ENCODE measurements at places on chromosomes 1 and 21.

DNA sequence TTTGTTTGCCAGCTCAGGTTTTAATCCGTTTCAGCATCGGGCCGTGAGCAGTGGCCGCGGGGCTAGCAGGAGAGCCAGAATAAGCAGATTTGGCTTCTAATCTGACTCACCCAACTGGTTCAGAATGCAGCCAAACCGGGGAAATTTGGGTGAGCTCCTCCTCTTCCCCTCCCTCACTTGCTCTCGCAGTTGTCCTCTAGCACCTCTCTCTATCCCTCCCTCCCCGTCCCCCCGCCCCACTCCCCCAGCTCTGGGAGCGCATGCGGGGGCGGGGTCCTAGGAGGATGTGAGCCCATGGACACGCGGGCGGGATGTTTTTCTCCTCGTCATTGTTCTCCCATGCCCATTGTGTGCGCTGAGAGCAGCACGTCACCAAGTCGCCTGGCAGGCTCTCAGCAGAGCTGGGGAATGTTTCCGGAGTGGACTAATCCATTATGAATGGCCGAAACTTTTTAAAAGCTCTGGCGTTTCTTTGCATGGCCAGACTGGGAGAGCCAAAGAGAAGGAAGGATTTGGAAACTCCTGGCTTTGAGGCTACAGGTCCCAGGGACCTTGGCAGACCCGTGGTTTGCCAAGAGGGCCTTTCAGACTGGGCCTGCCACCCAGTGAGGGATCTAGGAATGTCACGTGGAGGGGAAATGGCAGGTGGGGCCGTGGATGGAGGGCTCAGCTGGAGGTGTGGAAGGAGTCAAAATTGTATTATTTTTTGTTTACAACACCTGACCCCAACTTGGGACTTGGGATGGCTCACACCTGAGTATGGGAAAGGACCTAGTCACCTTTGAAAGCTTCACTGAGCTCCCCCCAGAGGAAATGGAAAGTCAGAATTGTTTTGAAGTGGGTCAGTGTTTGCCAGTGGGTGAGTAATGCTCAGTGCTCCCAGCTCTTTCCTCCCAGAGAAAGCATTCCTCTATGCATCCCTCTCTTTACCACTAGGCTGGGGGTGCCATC, 39.2 kb downstream of the CDK18 start:
- DNase-seq, result peak; percentile 81

- no peak for DNase-seq
Observed at GRCh38 chr1:159935719-159936272, 9.6 kb downstream of the IGSF9 start.

- DNase-seq, result no peak
Observed at GRCh38 chr1:160904783-160905616, 20.0 kb upstream of the ITLN1 start.

DNA sequence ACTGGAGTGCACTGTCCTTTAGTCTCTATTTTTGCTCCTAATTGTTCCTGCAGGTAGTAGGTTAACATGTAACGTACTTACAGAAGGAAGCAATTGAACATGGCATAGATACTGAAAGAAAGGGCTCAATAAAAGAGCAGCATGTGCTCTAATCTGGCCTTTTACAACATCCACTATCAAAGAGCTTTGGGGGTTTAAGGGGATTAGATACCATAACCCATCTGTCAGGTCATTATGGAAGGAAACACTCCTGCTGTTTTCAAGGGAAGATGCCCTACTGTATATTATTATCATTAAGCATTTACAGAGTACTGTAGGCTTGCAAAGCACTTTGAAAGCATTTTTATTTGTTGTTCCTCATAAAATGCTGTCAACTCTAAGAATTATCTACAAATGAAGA, 152.8 kb downstream of the TTLL7 start:
- DNase-seq, result no peak

- no peak for DNase-seq
Observed at GRCh38 chr1:69175053-69175452, 392.7 kb upstream of the LRRC7 start.

DNA sequence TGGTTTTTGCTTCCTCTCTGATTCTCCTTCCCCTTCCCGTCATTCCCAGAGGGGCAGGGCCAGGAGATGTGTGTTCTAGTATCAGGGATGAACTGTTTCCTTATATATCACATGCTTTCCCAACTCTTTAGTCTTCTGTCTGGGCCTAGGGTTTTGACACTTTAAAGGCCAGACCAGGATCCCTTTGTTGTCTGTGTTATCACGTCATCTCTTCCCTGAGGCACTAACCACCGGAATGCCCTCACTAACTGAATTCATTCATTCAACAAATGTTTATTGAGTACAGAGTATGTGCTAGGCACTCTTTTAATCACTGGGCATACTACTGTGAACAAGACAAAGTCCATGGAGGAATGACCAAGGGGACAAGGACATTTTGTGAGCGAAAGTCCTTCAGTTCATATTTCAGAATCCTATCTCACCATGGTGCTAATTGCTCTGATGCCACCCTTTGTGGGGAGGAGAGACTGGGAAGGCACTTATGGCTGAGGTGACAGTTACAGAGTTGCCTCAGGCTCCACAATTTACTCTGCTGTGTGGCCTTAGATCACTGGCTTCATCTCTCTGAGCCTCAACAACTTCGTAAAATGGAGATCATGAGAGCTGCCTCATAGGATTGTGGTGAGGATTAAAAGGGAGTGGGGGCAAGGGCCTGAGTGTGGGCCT, 12.0 kb upstream of the ZNF362 start:
- peak; percentile 67 for DNase-seq

DNA sequence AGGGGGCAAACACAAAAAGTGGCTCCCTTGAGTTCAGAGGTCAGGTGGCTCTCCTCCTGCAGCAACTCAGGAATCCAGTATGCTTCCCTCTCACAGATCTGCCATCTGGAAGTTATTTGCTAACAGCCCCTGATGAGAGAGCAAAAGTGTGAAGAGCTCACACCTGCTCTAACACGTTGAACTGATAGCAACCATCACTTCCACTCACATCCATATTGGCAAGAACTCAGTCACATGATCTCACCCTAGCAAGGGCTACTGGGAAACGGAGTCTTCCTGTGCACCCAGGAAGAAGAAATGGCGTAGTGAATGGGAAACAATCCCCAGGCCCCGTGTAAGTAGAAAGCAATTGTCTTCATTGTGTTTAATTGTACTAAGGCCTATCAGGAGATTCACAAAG, 20.7 kb upstream of the SLC45A1 start:
- no peak for DNase-seq

GRCh38 chr1:203649999-203650836, 23.6 kb downstream of the ATP2B4 start:
- DNase-seq, result no peak

DNA sequence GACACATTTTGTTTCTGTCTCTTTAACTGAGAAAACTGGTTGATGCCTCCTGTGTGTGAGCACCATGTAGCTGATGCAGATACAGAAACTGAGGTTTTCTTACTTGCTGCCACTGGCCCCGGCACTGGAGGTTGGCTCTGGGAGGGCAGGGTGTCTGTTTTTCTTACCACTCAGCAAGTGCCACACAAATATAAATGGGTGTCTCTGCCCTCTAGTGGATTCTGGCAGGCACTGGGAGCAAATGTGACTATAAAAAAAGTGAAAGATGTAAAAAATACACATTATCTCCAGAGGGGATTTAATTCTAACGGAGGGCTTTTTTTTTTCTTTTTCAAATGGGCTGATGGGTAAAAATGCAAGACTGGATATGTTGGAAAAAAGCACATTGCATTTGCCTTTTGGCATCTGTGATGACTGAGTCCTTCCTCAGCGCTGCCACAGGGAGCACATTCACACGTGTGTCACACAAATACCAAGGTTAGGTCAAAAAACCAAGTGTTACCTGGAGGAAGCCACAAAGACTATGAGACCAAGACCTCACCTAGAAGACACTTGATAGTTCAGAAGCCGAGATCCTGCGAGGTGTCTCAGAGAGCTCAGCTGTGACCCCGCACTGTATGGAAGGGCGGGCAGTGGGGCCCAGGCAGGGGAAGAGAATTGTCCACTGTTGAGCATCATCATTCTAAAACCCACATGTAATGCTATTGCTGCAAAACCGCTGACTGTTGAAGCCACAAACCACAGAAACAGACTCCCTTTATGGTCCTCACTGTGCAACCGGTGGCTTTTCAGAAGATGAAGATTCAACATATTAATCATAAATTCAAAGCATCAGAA, 18.9 kb downstream of the PGBD2 start:
- DNase-seq, result no peak

DNA sequence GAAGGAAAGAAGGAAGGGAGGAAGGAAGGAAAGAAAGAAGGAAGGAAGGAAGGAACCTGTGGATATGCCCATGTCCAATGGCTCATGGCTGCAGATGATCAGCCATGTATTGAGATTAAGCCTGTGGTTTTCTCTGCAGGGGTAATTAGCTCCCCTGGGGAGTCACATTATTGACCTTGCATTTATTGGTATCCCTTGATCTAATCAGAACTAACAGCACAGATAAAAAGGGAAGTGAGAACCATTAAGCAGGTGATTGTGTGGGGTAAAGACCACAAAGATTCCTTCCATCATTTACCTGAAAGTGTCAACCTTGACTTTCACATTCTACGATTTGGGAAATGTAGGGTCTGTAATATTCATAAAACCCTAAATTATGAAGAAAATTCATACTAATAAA, 390.7 kb downstream of the BRINP2 start:
- no peak for DNase-seq

- DNase-seq, result no peak
Observed at GRCh38 chr21:21165063-21165645, 166.9 kb downstream of the NCAM2 start.
